ENCODE measurements at places on chromosomes 1 and 21.

DNA sequence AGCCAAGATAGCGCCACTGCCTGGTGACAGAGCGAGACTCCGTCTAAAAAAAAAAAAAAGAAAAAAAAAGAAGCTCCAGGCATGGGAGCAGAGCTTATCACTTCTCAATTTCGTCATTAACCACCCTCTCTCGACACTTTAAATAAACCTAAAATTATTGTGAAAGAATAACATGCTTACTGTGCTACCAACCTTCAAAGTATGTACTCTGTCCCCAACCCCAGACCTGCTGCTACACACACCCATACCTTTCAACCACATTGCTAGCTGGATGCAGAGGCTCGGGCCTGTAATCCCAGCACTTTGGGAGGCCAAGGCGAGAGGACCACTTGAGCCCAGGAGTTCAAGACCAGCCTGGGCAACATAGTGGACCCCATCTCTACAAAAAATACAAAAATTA lies 38.7 kb downstream of the GNPAT start:
- no peak for DNase-seq

- no peak for DNase-seq
These were observed 6.8 kb downstream of the BACH1 start for GRCh38 chr21:29305561-29305960.

DNA sequence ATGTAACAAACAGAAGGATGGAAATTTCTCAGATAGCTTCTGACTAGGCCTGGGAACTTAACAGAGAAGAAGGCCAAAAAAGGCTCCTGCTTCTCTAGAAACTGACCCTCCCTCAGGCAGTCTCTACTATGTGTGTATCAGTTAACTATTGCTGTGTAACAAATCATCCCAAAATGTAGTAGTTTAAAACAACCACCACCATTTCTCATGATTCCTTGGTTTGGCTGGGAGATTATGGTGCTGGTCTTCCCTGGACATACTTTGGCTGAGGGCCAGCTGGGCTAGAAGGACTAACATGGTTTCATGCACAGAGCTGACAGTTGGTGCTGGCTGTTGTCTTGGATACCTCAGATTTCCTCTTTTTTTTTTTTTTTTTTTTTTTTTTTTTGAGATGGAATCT lies 26.2 kb upstream of the CNN3 start:
- no peak for DNase-seq

GRCh38 chr1:56229186-56229585 lies 350.2 kb downstream of the PLPP3 start:
- DNase-seq, result no peak

DNA sequence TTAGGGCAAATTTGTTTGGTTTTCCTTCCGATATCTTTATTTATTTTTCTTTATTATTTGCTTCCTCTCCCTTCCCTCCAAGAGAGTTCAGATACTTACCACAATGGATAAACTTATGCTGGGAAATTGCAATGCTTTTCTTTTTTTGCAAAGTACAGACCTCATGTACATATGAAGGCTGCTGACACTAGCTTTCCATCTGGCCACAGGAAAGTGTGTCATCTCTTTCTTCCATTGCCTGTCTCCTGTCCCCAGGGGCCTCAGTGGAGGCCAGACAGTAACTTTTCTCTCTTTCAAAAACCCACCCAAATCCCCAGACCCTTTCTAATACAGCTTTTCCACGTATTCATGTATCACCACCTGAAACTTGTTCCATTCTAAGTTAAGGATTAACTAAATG lies 73.9 kb downstream of the ST6GALNAC3 start:
- no peak for DNase-seq

DNA sequence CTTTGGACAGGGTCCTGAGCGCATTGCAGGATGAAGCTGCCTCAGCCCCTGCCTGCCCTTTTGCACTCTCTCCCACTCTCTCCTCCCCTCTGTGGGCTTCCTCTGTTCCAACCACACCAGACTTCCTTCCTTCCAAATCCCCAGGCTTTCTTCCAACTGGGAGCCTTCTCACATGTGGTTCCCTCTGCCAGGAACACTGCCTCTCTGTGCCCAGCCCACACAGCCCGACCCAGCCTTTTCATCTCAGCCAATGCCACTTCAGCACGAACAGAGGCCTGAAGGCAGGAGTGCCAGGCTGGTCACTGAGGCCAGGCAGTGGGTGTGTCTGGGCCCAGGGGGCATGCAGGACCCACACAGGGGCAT lies 5.9 kb downstream of the SELENON start:
- no peak for DNase-seq

- peak; percentile 53 for DNase-seq
These were observed 23.6 kb downstream of the DIP2A start for GRCh38 chr21:46482225-46482845.

DNA sequence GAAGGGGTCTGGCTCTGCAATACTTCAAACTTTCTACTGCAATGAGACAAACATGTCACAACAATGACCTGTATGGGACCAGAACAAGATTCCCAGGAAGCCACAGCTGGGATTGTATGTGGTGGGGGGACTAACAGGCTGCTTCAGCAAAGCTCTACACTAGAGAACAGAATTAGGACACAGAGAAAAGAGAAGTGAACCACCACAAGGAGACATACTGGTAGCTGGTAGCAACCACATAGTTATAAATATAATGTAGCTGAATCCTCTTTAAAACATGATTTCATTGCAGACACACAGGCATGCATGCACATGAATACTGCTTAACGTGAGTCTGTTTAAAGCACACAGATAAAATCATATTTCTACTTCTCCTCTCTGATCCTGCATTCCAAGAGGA lies 3.5 kb upstream of the ILDR2 start:
- DNase-seq, result no peak
